ENCODE measurements at places on chromosomes 2 and 18. TPM values are rescaled to one million over a fixed set of nuclear protein-coding genes. Genes with fewer than 3 reads are reported as not detected.

Gene PNO1
- 23.3 TPM for total RNA-seq

GRCh38 chr2:239122421-239123110, 274.7 kb downstream of the TWIST2 start:
- DNase-seq, result no peak

- no peak for DNase-seq
Observed at GRCh38 chr2:42954227-42954962, 162.0 kb upstream of the HAAO start.

Gene PPP1R1C
- 17.8 TPM for total RNA-seq

Gene DCDC2C
- not detected for total RNA-seq

DNA sequence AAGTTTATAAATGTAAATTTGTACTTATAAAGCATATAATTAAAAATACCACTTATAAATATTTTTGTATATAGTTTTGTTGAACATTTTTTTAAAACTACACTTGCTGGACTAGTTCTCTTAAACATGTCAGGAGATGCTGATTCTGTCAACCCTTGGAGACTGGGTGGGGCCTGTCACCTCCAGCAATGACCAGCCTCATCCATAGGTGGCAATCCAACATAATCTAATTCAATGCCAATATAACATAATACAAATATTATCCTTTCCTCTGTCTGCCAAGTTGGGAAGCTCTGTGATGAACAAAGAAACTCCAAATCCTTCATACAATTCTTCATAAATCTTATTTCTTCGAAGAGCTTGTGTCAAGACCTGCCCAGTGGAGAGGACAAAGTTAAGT, 140.4 kb downstream of the RBMS1 start:
- no peak for DNase-seq

DNA sequence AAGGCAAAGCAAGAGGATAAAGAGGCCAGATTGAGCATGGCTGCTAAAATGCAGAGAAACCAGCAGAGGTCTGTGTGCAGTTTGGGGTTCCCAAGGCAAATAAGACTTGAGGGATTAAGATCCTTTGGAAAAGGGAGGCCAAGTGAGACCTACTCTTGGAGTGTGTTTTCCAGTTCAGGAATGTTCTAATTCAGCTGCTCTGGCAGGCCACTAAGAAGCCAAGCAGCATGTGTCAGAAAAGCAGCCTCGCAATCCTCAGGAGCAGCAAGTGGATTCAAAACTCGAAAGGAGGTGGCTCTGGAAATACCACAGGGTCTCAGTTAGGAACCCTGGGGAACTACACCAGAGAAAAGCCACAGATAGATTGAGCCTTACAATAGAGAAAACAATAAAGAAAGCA, 569.2 kb downstream of the METTL4 start:
- no peak for DNase-seq

Gene NCKAP5
- total RNA-seq, result 0.30 TPM

GRCh38 chr2:169452080-169452479, 27.2 kb upstream of the BBS5 start:
- peak; percentile 43 for DNase-seq

Gene DARS1
- total RNA-seq, result 94.8 TPM

Gene ATP8B1
- total RNA-seq, result 15.9 TPM

DNA sequence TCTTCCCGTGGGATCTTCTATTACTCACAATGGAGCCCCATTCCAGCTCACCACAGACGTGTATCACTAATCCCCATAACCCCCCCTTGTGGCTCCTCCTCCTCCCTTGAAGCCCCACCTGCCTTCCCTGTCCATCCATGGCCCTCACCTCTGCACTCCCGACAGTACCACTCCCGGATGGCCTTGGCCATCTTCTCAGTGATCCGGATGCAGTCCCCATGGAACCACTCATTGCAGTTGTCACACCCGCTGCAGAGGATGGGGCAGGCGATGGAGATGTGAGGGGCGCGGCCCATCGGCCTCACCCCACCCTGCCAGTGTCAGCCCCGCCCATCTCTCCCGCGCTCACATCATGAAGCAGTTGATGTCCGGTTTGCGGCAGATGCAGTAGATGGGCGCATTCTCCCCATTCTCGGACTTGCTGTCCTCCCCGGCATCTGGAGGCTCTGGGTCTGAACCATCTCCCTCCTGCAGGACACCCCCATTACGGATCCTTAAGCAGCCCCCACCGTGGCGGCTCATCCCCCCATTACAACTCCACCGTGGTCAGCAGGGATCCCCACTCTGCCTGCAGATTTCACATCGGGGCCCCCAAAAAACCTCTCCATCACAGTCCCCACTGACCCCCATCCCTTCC, 983 bp downstream of the CXXC1 start:
- DNase-seq, result peak; percentile 26

- no peak for DNase-seq
Observed at GRCh38 chr2:24047703-24048033, 477 bp upstream of the WDCP start.

GRCh38 chr2:149226790-149227189, 103.6 kb upstream of the LYPD6 start:
- no peak for DNase-seq

- DNase-seq, result peak; percentile 87
Observed at GRCh38 chr2:241149925-241150659, at the start of gene PPP1R7. TSS of gene PPP1R7 (plus strand) at chr2:241150467. CDS start at chr2:241150496, 29 bp downstream.

Gene SPTBN1
- 84.4 TPM for total RNA-seq

DNA sequence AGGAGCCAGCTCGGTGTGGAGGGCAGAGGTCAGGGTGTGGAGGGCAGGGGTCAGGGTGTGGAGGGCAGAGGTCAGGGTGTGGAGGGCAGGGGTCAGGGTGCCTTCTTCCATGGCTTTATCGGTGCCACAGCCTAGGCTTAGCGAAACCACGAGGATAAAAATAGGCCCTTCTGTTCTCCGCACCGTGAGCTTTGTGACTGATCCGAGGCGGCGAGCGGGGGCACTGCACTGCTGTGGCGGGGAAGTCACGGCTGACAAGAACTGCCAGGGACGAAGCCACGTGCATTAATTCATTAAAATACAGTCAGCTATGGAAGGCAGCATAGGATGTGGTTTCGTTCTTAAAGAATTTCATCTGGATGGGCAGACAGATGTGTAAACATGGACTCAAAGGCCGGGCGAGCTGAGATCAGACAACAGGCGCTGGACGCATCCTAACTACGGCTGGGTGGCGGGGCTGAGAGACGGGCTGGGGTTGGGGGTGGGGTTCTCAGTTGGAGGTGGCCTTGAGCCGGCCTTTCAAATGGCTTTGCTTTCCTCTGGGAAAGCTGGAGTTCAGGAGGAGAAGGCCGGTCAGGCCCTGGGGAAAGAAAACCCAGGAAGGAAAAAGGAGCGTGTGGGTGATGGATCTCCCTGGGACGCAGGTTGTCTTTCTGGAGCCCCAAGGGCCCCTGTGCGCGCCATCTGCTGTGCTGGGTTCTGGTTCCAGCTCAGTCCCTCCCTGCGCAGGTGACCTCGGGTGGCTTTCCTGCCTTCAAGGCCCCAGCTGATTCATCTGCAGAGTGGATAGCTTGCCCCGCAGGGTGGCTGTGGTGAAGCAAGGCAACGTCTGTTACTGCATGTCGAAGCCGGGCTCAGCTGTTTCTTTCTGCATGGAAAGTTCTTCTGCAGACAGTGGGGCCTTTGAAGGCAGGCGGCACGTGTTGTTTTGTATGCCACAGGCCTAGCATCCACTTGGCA, 958 bp upstream of the ALLC start:
- DNase-seq, result no peak

GRCh38 chr2:20050104-20050645, 1.3 kb downstream of the LAPTM4A start:
- no peak for DNase-seq

GRCh38 chr18:71114550-71115210, 825.8 kb downstream of the SOCS6 start:
- no peak for DNase-seq

GRCh38 chr18:72409903-72410302, 134.2 kb downstream of the CBLN2 start:
- no peak for DNase-seq

Gene RUFY4
- total RNA-seq, result 0.27 TPM

Gene APCDD1
- total RNA-seq, result not detected

Gene PFN4
- not detected for total RNA-seq

DNA sequence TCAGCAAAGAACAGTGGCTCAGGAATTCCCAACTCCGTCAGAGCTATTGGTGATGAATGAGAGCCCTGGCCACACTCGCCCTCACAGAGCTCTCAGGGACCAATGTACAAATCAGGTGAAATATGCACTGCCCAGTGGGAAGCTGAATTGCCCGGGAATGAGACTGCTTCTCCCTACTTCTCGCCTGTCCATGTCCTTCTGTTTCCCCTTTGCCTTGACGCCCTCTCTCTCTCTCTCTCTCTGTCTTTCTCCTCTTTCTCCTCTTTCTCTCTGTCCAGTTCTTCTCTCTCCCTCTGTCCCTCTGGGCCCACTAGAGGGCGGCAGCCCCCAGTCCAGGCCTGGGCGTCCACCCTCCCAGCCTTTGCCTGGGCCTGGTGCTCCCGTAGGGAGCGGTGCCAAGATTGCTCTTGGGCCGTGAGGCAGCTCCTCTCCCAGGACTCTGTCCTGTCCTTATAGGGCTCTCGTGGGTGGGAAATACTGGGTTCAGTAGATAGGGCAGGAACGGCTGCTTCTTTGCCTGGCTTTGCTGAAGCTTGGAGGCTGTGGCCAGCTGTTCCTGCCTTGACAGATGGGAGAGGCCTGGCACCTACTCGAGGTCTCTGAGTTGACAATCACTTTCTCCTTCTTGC, 28.4 kb upstream of the PUM2 start:
- peak; percentile 38 for DNase-seq

Gene SPP2
- total RNA-seq, result not detected

DNA sequence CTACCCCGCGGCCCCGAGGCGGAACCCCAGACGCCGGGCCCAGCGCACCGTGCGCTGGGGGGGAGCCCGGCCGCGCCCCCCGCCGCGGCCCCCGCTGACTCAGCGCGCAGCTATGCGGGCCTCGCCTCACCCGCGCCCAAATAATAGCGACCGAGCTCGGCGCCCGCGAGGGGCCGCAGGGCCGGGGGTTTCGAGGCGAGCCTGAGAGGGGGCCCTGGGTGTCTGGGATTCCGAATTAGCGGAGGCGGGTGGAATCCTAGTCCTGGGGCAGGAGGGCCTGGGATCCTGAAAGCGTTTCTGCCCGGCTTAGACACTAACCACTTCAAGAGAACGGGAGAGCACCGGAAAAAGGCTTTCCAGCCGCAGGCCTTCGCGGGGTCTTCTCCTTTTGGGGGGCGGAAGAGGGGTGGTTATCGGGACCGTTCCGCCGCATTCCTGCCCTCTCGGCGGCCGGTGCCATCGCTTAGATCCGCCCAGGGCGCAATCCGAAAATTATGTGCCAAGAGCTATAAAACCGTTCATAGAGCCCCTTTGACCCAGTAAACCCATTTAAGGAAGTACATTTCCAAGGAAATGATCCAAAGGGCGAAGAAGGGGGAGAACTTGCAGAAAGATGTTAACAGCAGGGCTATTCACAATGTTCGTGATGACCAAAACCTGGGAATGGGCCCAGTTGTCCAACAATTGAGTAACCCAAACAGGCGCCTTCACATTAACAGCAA, 681 bp upstream of the ROCK2 start:
- peak; percentile 76 for DNase-seq

Gene CCDC85A
- 0.10 TPM for total RNA-seq

- DNase-seq, result no peak
Observed at GRCh38 chr2:63699549-63699839, 110.7 kb downstream of the MDH1 start.

Gene SLC19A3
- total RNA-seq, result not detected

Data from HCT116 (cell line).